HT1080 (cell line): ENCODE measurements at places on chromosomes 3 and 15. TPM values are rescaled to one million over a fixed set of nuclear protein-coding genes. Genes with fewer than 3 reads are reported as not detected.

DNA sequence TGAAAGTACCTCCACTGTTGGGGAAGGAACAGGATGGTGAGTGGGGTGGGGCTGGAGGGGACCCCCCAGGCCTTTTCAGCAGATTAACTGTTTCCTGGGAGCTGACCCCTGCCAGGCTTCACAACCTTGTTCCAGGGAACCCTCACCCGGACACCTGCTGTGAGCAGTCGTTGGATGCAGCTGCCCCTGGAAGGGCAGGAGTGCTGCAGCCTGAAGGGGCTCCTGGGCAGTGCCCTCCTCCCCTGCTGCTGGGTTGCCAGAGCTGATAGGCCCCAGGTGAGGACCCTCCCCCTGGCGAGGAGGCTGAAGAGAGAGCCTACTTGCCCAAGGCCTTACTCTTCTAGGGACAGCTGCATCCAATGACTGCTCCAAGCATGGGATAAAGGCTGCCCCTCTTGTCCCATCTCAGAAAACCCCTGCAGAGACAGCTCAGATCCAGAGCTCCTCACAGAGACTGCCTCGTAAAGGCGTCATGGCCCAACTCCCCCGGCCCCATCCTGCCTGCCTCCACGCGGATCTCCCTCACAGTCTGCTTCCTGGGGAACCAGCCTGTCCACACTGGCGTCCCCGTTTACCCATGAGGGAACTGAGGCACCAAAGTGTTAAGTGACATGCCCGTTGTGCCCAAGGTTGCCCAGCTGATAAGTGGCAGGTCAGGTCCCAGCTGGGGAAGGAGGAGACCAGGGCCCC lies 193.4 kb upstream of the LINGO1 start:
- no peak for DNase-seq

DNA sequence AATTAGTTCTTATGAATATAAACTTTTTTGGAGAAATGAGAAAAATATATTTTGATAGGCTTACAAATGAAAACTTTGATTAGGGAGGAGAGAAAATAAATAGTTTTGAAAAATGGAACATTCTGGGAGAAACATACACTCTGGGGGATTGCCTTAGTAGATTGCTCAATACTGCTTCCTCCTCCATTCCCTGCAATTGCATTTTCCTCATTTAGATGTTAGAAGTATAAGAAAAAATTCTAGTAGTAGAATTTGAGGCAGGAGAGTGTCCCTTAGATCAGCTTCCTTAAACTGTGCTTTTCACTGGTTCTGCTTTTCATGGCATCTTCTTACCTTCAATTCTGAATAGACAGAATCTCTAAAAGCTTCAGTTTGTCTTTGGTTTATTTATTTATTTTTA lies 46.2 kb upstream of the CTDSPL2 start:
- DNase-seq = no peak

DNA sequence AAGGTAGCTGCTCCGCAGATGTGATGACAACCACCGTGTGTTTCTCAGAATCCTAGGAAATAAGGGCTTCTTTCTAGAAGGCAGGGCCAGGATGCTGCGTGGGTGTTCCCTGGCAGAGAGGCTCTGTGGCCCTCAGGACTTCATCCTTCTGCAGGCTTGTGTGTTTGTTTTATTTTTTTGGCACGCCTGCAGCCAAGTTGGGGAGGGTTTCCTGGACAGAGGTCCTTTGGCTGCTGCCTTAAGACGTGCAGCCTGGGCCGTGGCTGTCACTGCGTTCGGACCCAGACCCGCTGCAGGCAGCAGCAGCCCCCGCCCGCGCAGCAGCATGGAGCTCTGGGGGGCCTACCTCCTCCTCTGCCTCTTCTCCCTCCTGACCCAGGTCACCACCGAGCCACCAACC lies at the start of gene CLEC3B:
Gene CLEC3B (plus strand): TSS at position 266 of the 400 bp plus-strand sequence. CDS start 60 bp downstream, at position 326.
- no peak for DNase-seq

GRCh38 chr3:184802150-184802549 lies 9.8 kb upstream of the VPS8 start:
- DNase-seq = no peak

DNA sequence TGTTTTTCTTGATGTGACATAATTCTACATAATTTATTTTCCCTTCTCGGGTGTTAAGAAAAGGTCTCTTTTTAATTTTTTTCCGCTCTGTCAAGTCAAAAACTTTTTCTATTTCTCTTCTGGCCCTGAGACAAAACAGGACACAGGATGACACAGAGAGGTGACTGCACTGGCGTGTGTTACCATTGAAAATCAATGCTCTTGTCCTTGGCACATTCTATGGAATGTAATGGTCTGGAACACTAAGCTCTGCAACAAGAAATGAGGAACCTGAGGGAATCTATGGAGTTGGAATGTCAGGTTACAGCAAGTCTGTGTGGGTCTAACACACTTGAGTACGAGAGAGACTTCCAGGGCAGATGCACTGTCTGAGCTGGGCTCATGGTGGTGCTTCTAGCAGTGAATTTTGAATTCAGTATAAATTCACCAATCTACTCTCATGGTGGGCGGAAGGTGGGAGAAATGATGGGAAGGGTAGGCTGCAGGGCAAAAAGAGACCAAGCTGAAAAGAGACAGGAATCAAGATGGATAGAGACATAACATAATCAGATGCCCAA lies 508.3 kb downstream of the TUSC7 start:
- no peak for DNase-seq

- DNase-seq = no peak
These were observed 138.7 kb upstream of the LRTM1 start for GRCh38 chr3:55066551-55067047.

DNA sequence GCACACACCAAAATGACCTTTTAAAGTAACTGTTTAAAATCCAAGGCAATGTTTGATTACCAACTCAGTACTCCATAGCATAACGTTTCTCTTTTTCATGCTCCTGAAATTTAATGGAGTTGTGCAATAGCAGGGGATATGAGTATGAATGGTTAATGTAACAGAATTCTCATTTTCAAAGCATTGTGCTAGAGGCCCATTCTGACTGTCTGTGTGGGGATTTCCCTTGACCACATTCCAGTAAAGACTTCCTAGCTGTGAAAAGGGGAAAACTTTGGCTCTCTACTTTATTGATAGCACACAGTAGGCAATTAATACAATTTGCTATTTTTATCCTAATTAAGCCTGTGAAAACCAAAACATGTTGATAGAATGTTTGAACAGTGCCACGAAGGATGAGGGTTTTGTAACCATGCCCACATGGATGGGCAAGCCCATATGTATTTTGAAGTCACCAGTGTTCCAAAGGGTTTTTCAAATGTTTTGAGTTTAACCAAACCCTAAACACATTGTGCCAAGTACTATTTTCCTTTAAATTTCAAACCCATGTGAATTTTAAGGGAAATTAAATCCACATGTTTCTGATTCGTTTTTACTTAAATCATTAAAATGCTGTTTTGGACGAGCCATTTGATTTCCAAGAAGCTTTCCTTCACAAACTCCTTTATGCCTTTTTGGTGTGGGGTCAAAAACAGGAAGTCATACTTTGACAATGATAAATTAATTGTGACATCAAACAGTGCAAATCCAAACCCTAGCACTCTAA lies 261.2 kb downstream of the SHOX2 start:
- peak; percentile 18 for DNase-seq

GRCh38 chr3:149366941-149367840 lies 10.3 kb downstream of the TM4SF1 start:
- peak; percentile 96 for DNase-seq

- DNase-seq = no peak
These were observed 100.7 kb downstream of the SNRPN start for GRCh38 chr15:25055356-25056068.

- no peak for DNase-seq
These were observed 389.1 kb upstream of the PROK2 start for GRCh38 chr3:72174040-72174439.

DNA sequence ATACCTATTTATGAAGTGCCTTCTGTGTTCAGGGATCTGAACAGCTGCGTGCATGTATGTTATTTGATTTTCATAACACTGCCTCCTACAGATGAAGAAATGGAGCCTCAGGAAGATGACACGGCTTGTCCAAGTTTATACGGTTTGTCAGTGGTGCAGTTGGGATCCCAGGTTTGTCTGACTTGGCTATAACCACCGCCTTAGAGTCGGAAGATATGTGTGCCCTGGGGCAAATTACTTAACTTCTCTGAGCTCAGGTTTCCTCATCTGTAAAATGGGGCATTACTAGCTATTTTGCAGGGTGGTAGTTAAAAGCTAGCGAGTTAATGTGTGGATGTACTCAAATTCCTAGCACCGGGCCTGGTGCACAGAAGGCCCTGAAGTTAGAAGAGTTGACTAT lies 54.1 kb upstream of the ANP32A start:
- DNase-seq = no peak

- peak; percentile 100 for DNase-seq
These were observed 60.0 kb upstream of the IL12A start for GRCh38 chr3:159928666-159929065.

DNA sequence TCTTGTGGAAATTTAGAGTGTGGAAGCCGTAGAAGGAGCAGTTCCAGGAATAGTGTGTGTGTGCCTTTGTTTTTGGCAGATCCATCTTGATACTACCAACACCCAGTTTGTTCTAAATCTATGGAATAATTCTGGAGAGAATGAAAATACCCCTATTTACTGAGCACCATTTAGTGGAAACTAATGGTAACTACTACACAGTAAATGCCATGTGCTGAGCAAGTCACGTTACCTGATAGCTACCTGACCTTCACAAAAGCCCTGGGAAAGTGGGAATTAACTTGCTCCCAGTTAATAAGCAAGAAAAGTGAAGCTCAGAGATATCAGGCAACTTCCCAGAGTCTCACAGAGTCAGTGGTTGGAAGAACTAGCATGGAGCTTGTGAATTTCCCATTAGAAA lies 137.7 kb downstream of the ARPP21 start:
- no peak for DNase-seq

GRCh38 chr3:123340336-123340735 lies 108.6 kb downstream of the ADCY5 start:
- DNase-seq = no peak

DNA sequence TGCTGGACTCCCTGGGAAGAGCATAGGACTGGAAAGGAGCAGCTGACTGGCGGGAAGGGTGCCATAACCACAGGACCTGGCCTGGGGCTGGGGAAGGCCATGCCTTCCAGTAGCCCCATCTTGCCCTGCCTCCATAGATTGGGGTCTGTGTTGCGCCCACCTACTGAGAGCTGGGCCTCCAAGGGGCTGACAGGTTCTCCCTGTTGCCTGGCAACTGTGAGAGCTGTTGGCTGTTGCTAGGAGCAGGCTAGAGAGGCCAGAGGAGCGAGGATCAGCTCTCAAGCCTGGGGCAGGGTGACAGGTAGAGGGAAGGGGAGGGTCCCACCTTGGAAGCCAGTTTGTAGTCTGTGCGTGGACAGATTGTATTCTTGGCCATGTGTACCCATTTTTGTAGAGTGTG lies 2.8 kb upstream of the GNAI2 start:
- no peak for DNase-seq

GRCh38 chr15:77546050-77546501 lies 86.6 kb downstream of the LINGO1 start:
- peak; percentile 88 for DNase-seq

DNA sequence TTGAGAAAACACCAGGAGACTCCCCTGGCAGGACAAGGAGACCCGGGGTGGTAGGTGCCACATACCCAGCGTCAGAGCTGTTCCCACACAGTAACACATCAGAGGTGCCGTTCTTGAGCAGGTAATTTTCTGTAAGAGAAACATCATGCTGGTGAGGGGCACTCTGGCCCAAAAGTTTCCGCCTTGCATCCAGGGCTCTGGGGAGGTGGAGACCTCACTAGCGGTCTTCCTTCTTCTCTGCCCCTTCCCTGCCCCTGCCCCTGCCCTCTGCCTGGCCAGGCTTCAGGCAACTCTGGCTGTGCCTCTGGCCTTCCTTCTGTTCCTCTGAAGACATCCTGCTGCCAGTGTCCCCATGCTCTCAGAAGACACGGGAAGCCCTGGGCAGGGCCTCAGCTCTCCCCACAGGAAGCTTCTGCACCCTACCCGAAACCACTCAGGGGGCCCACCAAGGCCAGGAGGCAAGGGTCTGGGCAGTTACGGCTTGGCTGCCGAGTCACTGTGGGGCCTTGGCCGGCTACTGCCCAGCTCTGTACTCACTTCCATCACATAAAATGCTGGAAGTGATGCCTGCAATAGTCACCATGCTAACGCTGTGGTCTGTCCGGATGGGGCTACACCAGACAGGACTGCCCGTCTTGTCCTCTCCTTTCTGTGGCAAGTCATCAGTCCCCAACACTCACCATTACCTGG lies 41.3 kb downstream of the SCN5A start:
- no peak for DNase-seq

DNA sequence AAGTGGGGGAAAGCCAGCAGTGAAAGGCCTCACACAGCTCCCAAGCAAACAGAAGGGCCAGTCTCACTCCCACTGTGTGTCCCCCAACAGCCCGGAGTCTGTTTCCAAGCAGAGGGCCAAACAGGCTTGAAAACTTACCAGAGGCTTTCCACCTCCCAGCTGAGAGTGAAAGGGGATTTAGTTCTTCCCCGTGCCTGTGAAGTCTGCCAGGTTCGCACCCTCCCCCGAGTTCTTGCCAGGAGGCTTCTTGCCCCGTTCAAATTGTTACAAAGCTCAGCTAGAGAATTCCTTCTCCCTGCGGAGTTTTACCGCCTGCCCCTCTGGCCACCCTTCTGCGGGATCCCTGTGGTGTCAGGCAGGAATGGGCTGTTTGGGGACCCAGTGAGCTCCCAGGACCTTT lies 68.0 kb upstream of the WNT7A start:
- DNase-seq = no peak

DNA sequence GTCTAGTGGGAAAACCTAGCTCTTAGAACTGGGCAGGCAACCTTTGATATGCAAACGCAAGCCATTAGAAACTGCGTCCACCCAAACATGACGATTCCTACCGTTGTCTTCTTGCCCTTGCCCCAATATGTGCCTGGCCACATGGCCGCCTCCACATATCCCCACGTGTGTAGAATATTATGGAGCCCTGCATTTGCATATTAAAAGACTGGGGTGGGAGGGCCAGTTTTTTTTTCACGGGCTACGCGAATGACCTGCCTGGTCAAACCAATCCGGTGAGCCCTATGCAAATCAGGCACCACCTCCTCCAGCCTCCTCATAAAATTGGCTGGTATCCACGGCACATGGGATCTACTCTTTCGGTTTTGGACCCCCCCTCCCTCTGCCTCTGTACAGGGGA lies 381.0 kb upstream of the RGMA start:
- DNase-seq = no peak

GRCh38 chr3:38645601-38646000 lies 3.9 kb downstream of the SCN5A start:
- no peak for DNase-seq

GRCh38 chr3:152177757-152178156 lies 91.0 kb upstream of the MBNL1 start:
- no peak for DNase-seq

Gene MINAR1
- total RNA-seq = 0.23 TPM in 2 replicates

Gene KPNA4
- total RNA-seq = 36.9 and 49.6 TPM in 2 replicates

Gene FHIT
- total RNA-seq = not detected in 2 replicates

Gene PLS1
- total RNA-seq = 20.8 and 24.8 TPM in 2 replicates

Gene SPATA12
- total RNA-seq = 0.80 and 1.6 TPM in 2 replicates

Gene TTLL13
- total RNA-seq = not detected in 2 replicates

Gene CRABP1
- total RNA-seq = not detected in 2 replicates

Gene CHL1
- not detected in 2 replicates for total RNA-seq

Gene FBN1
- total RNA-seq = 18.5 and 21.0 TPM in 2 replicates

Gene ANKUB1
- not detected in 2 replicates for total RNA-seq

Gene NR1I2
- total RNA-seq = 0.03 TPM in 2 replicates
